ACHN (cell line): ENCODE measurements at places on chromosomes 7 and 10.
A peak's percentile ranks its signal among the peaks of the same experiment; 100 is the strongest.

- no peak for DNase-seq
Observed at GRCh38 chr7:150949971-150950491, 28.1 kb downstream of the KCNH2 start.

- DNase-seq, result no peak
Observed at GRCh38 chr7:147911201-147911601, 679.4 kb upstream of the C7orf33 start.

DNA sequence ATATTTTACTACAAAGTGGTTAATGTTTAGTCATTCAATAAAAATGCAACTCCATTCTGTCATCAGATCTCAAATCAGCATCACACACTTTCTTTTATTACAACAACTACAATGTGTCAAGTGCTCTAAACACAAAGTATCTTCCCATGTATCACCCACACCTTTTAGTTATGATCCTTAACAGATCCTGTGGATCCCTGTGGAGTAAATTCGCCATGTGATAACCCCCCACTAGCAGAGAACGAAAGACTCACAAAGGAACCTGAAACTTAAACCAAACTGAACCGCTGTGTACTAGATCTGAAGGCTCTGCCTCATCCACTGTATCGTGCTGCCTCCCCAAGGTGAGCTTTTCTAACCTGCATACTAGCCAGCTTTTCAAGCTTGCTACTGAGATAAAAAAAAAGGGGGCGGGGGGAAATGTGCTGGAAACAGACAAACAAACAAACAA is 1.7 kb downstream of the DPY19L1 start:
- peak; percentile 68 for DNase-seq

- no peak for DNase-seq
Observed at GRCh38 chr7:96786261-96786997, 76.8 kb upstream of the SEM1 start.

DNA sequence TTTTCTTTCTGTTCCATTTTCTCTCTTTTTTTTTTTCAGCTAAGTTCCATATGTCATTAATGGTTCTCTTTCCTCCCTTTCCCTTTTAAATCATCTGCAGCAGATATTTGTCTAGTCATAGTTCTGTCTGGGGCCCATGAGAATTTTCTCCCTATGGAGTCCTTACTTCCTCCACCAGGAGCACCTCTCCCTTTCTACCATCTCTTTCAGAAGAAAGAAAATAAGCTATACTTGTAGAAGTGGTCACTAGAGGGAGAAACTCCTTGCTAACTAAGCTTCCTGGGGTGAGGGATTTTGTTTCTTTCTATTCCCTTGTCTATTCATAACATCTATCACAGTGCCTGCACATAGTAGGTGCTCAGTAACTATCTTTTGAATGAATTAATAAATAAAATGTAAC is 230.2 kb upstream of the HPS1 start:
- peak; percentile 13 for DNase-seq

DNA sequence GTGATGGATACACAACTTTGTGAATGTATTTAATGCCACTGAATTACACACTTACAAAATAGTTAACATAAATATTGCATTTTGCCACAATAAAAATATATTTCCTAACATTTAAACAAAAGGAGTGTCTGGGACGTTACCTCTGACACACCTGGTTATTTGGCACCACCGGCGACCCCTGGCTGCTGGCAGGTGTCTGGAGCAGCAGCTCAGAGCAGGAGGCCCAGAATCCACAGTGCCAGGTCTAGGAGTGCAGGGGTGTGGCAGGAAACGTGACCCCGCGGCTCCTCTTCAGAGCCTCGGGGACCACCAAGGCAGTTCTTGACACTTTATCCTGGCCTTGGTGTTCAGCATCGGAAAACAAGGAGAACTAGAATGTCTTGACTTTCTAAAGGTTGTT is 46.3 kb downstream of the MGMT start:
- no peak for DNase-seq

DNA sequence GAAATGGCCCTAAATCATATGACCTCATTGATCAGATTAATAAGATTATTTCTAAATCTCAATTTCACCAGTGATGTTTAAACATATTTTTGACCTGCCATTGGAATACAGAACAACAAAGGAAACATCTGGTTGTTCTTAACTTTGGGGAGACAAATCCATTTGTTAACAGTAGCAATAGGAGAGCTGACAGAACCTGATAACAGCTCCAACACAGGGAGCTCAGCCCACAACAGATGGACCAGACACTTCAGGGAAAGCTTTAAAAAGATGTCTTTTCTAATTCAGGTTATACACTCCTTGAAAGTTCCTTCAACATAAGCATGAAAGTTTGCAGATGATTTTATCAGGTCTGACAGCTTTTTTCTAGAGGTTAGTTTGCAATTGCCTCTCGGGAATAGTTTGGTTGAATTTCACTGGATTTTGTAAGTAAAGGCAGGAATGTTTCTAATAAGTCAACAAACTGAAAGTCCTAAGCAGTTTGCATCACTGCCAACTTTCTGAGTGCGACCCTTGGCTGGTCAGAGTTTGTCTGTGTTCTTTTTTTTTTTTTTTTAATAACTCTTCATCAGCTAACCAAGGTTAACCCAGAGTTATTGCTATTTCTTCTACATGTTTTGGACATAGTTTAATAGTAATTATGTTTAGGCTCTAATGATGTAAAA is 6.5 kb upstream of the MET start:
- DNase-seq, result no peak

- DNase-seq, result no peak
Observed at GRCh38 chr7:155698633-155699032, 54.2 kb downstream of the RBM33 start.

- DNase-seq, result no peak
Observed at GRCh38 chr7:80921130-80921529, 2.3 kb upstream of the SEMA3C start.

GRCh38 chr10:131882590-131883451 is 18.0 kb upstream of the PPP2R2D start:
- DNase-seq, result no peak

- DNase-seq, result peak; percentile 94
Observed at GRCh38 chr10:323651-324293, 188.5 kb downstream of the ZMYND11 start.

DNA sequence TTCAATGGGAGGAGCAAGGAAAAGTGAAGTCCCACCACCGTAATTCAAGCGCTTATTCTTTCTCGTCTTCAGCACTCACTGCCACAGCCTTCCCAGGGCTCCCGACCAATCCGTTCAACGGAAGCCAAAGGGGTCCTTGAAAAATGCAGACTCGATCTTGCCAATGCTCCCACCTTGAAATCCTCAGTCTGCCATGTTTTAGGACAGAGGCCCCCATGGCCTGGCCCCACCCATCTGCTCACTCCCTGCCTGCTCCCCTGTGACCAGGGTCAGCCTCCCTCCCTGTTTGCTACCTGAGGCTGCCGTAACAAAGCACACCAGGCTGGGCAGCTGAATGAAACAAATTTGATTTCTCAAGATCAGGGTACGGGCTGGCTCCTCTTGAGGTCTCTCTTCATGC is 3.0 kb upstream of the DNAAF5 start:
- no peak for DNase-seq
